ENCODE measurements at places on chromosomes 2 and 18.

DNA sequence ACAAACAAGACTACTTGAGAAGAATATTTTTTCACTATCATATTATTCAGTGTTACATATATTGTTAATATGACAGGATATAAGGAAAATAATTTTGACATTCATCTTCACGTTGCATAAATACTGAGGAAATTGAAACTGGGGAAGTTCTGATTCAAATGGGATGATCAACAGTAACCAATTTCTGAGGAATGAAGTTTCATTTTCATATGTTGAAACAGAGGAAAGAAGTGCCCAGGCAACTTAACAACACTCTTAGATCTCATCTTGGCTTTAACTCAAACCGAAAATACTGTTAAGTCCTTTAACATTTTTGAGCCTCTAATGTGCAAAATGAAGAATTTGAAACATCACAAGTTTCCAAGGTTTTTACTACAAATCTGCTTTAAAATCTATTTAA is 612.2 kb upstream of the VRK2 start:
- DNase-seq, result no peak

GRCh38 chr18:4119127-4119648 is 335.9 kb downstream of the DLGAP1 start:
- DNase-seq, result no peak

DNA sequence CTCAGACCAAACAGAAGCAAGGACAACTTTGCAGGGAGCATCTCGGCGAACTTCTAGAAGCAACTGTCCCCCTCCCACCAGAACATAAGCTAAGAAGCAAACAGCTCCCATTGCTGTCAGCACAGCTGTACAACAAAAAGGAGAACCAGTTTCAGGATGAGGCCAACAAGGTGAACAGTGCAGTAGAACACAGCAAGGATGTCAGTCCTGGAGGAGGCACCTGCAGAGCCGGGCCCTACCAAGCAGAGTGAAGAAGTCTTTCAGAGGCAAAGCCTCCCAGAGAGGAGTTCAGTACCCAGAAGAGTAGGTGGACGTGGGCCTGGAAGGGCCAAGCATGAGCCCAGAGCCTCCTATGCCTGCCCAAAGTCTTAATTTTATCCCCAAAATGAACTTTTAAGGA is 1.0 kb downstream of the PASK start:
- no peak for DNase-seq

- DNase-seq, result no peak
These were observed 74.0 kb upstream of the BCL2L11 start for GRCh38 chr2:111046670-111047069.

Data from NCI-H1105 treated with DMSO at 0.1 percent for 48 hours (cell line).